ENCODE measurements at places on chromosomes 12 and 14.

DNA sequence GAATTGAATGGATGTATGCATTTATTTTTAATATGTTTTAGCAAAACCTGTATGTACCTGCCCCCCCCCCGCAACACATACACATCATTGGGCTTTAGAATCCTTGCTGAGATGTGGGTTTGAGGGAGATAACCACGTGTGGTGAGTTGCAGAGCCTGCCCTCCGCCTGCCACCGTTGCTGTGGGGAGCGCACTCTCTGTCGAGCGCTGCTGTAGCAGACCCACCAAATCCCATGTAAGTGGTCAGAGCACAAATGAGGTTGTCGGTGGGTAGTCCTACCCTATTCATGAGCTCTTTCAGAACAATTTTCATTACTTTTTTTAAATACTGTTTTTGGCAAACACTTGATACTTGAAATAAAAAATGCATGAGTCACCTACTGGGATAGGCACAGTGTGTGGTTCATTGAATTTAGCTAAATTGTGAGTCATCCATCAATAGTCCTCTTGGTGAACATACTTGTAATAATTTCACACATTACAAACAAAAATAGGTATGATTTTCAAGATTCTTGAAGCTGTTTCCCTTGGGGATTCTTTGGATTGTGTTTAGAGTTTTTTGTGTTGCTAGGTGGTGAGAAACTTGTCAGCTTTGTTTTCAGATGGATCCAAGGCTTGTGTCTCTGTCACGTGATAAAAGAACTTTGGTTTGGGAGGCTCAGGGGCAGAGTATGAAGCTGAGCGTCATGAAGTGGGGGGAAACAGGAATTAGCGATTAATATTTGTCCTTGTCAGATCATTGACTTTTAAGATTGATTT is 107.6 kb downstream of the PTCSC3 start:
- DNase-seq, result no peak

DNA sequence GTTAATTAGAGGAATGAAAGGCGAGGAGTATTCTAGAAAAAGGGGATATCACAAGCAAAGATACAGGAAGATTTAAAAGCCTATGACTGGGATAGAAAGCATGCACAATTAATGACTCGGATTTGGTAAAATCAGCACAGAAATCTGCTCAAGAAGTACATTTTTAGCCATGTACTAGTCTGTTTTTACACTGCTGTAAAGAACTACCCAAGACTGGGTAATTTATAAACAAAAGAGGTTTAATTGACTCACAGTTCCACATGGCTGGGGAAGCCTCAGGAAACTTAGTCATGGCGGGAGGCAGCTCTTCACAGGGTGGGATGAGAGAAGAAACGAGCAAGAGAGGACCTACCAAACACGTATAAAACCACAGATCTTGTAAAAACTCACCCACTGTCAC is 716.3 kb upstream of the MDGA2 start:
- no peak for DNase-seq

DNA sequence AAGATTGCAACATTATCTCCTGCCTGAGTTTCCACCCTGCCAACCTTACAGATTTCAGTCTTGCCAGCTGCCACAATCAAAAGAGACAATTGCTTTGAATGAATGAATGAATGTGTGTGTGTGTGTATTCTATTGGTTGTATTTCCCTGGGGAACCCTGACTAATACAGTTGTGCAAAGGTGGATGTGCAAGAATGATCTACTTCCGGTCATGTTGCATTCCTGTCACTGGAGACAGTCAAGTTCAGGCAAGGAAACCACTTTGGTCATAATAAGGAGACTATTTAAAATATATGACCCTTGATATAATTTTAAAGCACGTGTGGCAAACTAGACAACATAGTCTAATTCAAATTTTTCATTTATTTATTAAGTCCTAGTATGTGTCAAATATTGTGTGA is 13.1 kb downstream of the RERG start:
- DNase-seq, result no peak

- no peak for DNase-seq
Measured at GRCh38 chr14:62745496-62745895, 299.8 kb downstream of the KCNH5 start.

DNA sequence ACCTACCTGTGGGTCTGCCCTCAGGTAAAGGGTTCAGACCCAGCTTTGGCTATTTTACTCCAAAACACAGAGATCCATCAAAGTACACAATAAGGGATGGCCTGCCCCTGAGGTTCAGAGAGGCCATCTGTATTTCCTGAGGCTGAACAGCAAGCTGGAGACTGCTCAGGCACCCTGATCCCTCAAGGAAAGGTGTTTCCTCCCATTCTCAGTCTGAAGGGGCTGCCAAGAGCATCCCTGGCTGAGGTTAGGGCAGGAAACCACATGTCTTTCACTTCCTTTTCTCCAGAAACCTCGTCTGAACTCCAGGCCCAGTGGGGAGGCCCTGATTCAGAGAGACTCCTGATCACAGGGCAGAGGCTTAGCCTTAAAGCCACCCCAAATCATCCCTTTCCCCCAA is 1.5 kb downstream of the RILPL1 start:
- DNase-seq, result no peak

- DNase-seq, result no peak
Measured at GRCh38 chr12:117686210-117686609, 282.6 kb downstream of the KSR2 start.

GRCh38 chr14:23034498-23035302 is at the start of gene PSMB5:
Gene PSMB5, minus strand, starts transcription at chr14:23034900. Its CDS starts 19 bp downstream, at chr14:23034881.
- DNase-seq, result no peak

DNA sequence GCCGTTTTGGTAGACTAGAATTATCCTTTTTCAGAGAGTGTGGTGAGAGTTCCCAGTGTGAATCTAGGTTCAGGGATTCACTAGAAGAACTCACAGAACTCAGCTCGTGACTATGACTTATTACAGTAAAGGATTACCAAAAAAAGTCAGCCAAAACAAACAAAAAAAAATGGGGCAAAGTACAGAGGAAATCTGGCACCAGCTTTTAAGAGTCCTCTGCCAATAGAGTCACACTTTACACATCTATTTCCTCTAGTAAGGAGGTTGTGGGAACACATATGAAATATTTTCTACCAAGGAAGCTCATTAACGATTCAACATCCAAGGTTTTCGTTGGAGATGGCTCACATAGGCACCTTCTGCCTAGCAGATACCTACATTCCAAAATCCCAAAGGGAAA is 28.2 kb downstream of the TSPAN19 start:
- DNase-seq, result no peak

DNA sequence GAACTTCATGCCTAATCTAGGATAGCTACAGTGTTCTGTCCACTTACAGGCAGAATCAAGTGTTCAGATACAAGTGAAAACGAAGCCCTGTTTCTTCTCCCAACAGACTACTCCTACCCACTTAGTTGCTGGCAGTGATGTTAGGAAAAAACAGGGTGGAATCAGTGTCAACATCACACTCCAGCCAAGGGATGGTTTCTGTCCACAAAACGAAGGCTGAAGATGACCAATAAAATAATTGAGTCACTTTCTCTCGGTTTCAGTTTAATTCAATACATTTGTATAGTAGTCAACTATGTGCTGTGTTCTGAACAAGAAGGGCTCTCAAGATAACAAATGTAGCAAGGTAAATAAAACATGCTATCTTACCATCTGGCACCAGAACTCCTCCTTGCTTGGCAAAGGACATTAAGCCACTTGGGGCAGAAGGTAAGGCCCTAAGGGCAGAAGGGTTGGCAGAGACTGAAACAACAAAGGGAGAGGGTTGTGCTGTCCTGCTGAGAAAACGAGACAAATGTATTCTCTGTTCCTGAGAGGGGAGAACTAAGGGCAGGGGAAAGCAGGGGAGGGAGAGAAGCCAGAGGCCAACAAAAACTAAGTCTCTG is 393.6 kb downstream of the DPF3 start:
- no peak for DNase-seq

DNA sequence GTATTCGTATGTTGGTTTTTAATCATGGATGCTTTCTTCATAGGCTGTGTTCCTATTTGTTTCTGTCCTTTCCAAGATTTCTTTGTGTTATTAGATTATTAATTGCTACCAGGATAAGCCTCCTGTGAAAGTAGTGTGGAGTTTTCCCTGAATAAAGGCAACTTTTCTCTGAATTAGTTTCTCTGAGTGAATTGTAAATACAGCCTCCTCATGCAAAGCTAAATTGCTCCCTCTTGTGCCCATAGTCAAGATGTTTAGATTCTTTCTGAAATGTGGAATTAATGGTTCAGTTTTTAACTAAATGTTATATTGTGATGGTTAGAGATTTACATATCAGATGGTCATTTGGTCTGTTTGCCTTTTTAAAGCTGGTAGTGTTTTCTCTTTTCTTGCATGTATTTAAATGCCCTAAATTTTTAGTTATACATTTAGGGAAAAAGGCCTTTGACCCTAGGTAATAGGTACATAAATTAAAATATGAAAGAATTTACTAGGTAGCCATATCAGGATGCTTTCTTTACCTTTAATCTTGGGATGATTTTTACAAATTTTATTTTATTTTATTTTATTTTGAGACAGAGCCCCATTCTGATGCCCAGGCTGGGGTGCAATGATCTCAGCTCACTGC is 8.9 kb downstream of the APAF1 start:
- no peak for DNase-seq

DNA sequence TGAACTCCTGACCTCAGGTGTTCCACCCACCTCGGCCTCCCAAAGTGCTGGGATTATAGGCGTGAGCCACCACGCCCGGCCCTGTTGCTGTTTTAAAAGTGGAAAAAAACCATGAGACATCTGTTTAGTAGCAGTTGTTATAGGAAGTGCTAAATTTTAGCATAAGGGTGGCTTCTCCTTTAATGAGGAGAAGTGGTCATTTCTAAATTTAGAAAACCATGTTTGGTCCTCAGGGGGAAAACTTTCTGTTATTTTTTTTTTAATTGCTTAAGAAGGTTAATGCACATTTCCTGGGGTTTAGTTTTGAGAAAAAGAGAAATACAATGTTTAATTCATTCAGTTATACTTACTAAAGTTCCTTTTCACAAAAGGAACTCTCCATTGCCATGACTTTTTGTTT is 102.1 kb downstream of the MYRFL start:
- no peak for DNase-seq

GRCh38 chr12:128261757-128262156 is 5.2 kb upstream of the TMEM132C start:
- no peak for DNase-seq

DNA sequence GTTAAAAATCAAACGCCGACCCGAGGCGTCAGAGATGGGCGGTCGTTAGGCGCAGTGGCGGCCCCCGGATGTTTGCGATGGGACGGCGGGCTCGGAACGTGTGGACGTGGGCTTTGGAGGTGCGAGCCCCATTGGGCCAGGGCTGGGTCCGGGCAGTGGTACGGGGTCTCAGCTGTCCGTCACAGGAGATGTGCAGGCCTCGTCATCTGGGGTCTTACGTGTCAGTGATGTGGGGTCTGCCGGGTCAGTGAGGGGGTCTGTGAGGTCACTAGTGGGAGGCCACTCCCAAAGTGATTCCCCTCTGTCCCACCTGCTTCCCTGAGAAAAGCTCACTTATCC is 21.6 kb upstream of the CHFR start:
- DNase-seq, result no peak

GRCh38 chr12:95633049-95633731 is 81.9 kb upstream of the USP44 start:
- DNase-seq, result no peak

- no peak for DNase-seq
Measured at GRCh38 chr12:9888665-9889273, 7.5 kb downstream of the KLRF2 start.

DNA sequence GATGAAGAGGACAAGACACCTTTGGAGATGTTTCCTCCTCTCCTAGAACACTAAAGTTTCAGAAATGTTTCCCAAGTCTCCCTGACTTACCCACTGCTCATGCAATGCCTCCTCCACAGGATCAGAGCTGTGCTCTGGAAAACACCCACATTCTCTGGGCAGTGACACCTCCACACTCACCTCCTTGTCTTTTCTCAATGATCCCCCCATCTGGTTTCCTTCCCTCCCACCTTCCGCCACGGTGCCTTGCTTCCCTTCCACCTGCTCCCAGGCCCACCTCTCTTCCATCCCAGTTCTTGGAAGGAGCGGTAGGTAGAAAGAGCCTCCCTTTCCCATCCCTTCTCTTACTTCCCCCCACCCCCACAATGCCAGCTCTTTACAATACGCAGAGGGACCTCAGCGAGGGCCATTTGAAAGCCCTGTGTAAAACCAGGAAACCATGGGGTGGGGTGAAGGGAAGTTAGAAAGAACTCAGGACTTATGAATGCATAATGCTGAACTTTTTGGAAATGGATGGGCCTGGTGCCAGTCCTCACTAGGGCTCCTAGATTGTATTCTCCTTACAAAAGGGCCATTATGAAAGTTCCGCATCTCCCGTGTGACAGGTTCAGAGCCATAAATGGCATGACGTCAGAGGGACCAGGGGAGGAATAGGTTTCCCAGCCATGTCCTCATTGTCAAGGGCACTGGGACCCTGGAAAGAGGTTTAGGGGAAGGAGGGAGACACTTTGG is 12.8 kb downstream of the FBLN5 start:
- DNase-seq, result no peak

GRCh38 chr12:66692170-66692569 is 13.3 kb upstream of the GRIP1 start:
- DNase-seq, result no peak

- DNase-seq, result no peak
Measured at GRCh38 chr12:91105807-91106206, 5.5 kb downstream of the LUM start.

DNA sequence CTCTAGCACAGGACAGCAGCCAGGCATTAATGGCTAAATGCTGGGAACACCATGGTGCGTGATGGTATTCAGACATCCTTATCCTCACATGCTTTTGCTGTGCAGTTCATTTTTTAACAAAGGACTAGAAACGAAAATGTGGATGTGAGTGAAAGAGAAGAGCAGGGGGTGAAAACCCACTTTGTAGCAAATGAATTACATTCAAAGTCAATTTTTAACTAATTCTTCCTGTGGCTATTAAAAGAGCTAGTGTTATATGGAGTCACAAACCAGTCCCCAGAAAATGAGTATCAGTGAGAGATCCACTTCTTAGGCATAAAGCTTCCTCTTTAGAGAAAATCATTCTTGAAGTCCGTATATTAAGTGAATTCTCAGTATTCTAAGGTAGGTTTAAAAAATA is 592.0 kb upstream of the LMO3 start:
- DNase-seq, result no peak

GRCh38 chr14:74525361-74525851 is 31.8 kb downstream of the ISCA2 start:
- no peak for DNase-seq

DNA sequence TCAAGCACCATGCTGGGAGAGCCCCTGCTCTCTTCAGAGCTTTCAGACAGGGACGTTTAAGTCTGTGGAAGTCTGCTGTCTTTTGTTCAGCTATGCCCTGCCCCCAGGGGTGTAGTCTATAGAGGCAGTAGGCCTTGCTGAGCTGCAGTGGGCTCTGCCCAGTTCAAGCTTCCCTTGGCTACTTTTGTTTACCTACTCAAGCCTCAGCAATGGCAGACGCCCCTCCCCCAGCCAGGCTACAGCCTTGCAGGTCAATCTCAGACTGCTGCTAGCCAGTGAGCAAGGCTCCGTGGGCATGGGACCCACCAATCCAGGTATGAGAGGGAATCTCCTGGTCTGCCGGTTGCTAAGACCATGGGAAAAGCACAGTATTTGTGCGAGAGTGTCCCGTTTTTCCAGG is 37.4 kb upstream of the C12orf71 start:
- DNase-seq, result no peak

GRCh38 chr12:113766879-113767878 is 198.9 kb downstream of the RBM19 start:
- no peak for DNase-seq

GRCh38 chr12:49983892-49984291 is 11.1 kb downstream of the AQP6 start:
- DNase-seq, result no peak

Data from activated CD4-positive, CD25-positive, alpha-beta regulatory T cell (primary cell).